ENCODE measurements at places on chromosomes 7 and 10.

DNA sequence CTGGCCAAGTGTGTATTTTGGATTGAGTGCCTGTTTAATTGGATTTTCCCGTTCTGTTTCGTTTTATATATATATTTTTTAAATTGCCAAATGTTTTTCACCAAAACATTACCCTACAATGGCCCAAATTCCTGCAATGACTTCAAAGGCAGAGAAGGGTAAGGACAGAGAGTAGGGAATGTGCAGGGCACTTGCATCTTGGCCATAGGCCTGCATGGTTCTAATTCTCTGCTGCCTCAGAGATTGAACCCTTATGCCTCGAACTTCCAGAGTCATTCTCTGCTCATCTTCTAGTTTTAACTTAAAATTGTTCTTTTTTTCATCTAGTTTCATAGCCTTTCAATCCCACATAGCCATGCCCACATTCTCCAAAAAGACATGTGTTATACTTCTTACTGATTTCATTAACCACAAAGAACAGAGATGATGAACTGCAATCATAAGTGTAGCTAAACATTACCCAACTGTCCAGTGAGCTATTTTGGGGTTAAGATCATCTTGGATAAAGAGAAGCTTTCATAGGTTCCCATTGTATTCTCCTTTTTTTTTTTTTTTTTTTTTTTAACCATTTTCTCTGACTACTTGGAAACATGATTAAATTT is 177.6 kb downstream of the PLXDC2 start:
- DNase-seq: no peak

DNA sequence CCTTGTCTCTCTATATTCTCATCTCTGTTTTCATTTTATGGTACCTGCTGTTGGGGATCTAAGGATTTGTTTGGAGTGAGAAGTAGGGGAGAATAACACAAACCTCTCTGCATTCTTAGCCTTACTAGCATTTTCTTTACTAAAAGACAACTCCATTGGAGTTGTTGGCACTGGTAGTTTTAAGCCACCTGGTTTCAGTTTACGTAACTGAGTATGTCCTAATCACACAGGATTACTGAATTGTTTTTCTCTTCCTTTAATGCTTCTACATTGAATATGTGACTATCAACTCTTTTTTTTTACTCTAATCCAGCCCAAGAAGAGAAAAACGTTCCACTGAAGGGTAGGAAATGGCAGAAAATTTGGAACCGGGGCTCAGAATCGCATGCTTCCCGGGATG is 30.0 kb upstream of the TRIL start:
- no peak for DNase-seq

DNA sequence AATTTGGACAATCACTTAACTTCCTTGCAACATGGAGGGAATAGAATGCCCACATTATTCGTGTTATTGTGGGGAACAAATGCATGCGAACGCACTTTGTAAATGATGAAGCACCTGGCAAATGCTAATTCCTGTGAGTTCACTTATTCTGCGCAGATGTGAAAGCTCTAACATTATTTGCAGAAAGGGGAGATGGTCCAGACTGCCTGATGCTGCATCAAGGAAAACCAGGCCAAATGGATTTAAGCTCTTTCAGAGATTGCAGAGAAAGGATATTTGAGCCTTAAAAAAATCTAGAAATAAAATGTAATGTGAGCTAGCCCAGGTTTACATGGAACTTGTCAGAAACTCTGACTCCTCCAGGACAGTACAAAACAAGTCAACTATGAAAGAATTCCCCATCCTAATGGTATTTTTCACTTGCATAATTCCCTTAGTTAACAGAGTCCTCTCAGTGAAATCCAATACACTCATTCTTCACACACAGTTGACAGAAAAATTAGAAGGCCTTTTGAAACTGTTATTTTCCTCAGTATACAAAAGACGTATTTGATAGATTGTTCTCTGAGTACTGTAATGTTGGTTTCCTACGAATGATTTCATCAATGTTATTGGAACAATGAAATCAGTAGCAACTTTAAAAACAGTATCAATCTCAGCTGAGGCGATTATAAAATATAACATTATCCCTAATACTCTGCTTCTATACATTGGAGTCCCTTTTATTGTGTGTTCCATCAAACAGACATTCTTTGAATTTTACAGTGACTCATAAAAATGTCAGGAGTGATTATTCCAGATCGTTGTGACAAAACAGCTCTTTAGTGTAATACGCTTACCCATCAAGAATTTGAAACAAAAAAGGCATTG is 136.3 kb upstream of the ANK3 start:
- DNase-seq: no peak

GRCh38 chr10:20839910-20840309 is 57.2 kb downstream of the NEBL start:
- no peak for DNase-seq

DNA sequence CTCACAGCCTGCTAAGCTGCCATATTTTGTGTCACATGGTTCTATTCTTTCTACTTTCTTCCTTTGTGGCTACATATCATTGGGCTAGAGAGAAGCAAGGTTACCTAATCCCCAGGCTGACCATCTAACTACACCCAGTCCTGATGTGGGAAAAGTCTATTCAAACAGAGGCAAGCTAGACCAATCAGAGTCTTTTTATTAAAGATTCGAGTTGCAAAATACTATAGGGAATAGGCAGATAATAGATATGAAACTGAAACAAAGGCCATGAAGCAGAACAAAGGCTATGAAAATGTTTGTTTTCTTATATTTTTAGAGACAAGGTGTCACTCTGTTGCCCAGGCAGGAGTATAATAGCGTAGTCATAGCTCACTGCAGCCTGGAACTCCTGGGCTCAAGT is 36.7 kb downstream of the MTERF1 start:
- DNase-seq: no peak

GRCh38 chr7:55481155-55481554 is 91.1 kb downstream of the VOPP1 start:
- DNase-seq: no peak

DNA sequence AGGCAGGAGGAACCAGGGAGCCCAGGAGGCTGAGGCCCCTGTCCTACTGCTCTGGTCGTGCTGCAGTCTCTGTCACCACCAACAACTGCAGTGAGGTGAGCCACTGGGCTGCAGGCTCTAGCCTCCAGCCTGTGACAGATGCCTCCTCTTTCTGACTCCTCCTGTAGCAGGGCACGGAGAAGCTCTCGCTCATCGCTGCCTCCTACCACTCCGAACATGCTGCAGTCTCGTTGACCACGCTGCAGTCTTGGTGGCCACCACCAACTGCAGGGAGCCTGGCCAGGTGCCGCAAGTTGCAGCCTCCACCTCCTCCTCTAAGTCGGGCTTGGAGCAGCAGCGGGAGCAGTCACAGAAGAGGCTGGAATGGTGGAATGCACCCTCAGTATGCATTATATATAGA is 22.1 kb upstream of the VOPP1 start:
- DNase-seq: no peak

GRCh38 chr7:76071316-76072242 is 23.7 kb downstream of the MDH2 start:
- DNase-seq: no peak

DNA sequence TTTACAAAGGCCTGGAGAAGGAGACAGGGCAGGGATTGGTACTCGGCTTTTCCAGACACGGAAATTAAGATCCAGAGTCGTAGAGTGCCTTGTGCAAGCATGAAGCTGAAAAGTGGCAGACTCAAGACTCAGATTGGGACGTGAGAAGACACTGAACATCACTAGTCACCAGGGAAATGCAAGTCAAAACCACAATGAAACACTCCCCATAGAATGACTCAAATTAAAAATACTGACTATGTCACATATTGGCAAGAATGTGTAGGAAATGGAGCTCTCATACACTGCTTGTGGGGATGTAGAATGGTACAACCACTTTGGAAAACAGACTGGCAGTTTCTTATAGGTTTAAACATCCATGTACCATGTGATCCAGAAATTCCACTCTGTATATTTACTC is 472.0 kb downstream of the RPS24 start:
- no peak for DNase-seq

- peak; percentile 87 for DNase-seq
Measured at GRCh38 chr10:7085913-7086589, 324.8 kb downstream of the SFMBT2 start.

- no peak for DNase-seq
Measured at GRCh38 chr7:495761-496321, 23.8 kb downstream of the PDGFA start.

DNA sequence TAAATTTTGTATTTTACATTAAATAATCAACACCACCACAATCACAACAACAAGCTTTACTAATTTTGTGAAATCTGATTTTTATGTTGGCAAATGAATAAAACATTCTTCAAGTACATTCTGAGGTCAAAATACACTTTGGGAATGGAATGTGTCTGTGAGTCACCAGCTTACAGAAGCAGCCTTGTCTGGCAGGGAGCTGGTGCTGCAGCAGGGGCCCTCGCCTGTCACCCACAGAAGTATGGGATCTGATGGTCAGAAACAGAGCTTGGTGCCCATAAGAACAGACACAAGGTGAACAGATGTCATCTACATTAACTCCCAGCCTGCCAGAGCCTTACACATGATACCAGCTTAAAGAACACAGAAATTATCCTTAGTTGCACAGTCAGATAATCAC is 496.9 kb downstream of the CCSER2 start:
- no peak for DNase-seq
